C1 segment of cervical spinal cord (tissue), 14 donors: ENCODE measurements at places on chromosomes 13 and 19.

- no peak for DNase-seq
These were observed 17.6 kb upstream of the RASA3 start for GRCh38 chr13:114149774-114150740.

- no peak for DNase-seq
These were observed 6.5 kb downstream of the CCNA1 start for GRCh38 chr13:36438594-36439483.

DNA sequence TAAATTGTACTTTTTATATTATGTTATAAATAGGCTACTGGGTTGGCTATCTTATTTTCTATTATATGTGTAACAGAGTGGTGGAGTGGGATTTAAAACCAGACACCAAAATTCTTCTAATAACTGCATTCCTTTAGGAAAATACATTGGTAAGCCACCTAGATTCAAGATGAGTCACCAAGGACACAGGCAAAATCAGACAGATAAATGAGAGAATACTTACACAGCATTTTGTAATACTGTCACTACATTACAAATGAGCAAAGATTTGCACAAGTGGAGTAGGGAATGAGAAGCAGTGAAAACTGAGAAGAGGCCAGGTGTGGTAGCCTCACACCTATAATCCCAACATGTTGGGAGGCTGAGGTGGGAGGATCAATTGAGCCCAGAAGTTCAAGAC lies 6.2 kb upstream of the SPART start:
- no peak for DNase-seq

GRCh38 chr13:114043421-114044053 lies 69.7 kb upstream of the C13orf46 start:
- no peak for DNase-seq

- DNase-seq = no peak
These were observed 16.9 kb downstream of the MOB3A start for GRCh38 chr19:2079076-2079864.

GRCh38 chr13:110813646-110814624 lies 100.4 kb downstream of the ING1 start:
- DNase-seq = no peak

- DNase-seq = no peak
These were observed 41.4 kb upstream of the TEX29 start for GRCh38 chr13:111278743-111279652.
